ENCODE measurements at places on chromosomes 5 and 9. TPM values are rescaled to one million over a fixed set of nuclear protein-coding genes. Genes with fewer than 3 reads are reported as not detected.

Gene ZNF79
- 4.8 TPM for total RNA-seq

Gene HRH2
- total RNA-seq, result not detected

Gene ADAMTS19
- not detected for total RNA-seq

Gene RANBP17
- 30.7 TPM for total RNA-seq

Gene SPINK6
- 1.1 TPM for total RNA-seq

Gene SYK
- not detected for total RNA-seq

Gene OMD
- not detected for total RNA-seq

Gene AMACR
- total RNA-seq, result 19.0 TPM

Gene IL4
- not detected for total RNA-seq

Gene PCDHGC3
- 38.6 TPM for total RNA-seq

Gene SLC34A1
- not detected for total RNA-seq

Gene POU5F2
- total RNA-seq, result not detected

Gene CTSV
- total RNA-seq, result 0.86 TPM
